ENCODE measurements at places on chromosomes 7 and 10.

- no peak for DNase-seq
Observed at GRCh38 chr7:129574487-129574886, 37.0 kb upstream of the NRF1 start.

DNA sequence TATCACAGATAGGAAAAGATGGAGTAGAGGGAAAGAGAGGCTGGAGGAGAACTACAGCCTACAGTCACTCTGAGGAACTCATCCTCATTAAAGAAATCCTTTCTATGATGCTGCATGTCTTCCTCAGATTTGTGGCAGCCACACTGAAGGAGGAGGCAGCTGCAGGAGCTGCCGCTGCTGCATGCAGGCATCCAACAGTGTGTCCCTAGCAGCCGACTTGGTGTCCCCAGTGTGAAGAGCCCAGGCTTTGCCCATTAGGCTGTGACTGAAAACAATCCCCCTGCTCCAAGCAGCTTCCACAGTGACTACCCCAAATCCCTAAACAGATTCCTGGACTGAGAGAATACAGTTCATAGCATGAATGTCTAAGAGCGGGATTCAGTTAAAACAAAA, 23.1 kb downstream of the SKIDA1 start:
- DNase-seq: no peak

GRCh38 chr7:37289367-37289766, 159.3 kb downstream of the ELMO1 start:
- no peak for DNase-seq

- DNase-seq: no peak
Observed at GRCh38 chr7:142362349-142362748, 104.5 kb upstream of the PRSS58 start.

GRCh38 chr10:79380946-79381721, 33.9 kb downstream of the PPIF start:
- no peak for DNase-seq

DNA sequence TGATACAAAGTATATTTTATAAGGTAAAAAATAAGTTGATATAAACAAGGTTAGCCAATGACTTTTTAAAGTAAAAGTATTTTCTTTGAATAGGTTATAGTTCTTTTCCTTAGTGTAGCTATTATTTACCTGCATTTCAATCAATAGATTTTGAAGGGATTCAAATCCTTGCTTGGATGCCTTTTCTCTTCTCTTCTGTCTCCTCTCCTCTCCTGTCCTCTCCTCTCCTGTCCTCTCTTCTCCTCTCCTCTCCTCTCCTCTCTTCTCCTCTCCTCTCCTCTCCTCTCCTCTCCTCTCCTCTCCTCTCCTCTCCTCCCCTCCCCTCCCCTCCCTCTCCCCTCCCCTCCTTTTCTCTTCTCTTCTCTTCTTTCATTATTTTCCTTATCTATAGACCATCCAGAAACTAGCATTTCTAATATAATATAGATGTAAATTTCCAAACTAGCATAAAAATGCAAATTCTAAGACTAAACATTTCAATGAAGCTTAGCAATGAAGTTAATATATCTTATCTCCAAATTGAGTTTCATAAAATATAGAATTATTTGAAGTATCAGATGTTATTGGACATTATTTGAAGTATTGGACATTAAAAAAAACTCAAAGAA, 60.5 kb upstream of the PRKCQ start:
- no peak for DNase-seq

DNA sequence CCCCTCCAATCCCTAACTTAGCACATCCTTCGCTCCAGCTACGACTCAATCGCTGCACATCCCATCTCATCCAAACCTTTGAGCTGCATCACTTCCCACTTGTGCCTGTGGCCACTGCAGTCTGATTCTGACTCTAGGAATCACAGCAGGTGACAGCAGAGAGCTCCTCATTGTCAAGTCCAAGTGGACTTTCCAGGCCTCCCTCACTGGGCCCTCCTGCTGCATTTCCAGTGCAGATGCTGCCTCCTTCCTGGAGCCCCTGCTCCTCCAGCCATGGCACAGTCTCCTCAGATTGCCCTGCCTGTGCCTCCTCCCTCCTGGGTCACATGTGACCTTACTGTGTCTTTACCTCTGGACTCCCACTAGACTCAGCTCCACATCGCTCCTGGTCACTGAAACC, 157.3 kb downstream of the USP6NL start:
- no peak for DNase-seq

GRCh38 chr7:107150375-107151073, 18.3 kb upstream of the HBP1 start:
- DNase-seq: peak; percentile 60

GRCh38 chr10:129954492-129955315, 9.4 kb downstream of the EBF3 start:
- DNase-seq: no peak

- no peak for DNase-seq
Observed at GRCh38 chr10:21570761-21571521, 36.9 kb downstream of the MLLT10 start.

DNA sequence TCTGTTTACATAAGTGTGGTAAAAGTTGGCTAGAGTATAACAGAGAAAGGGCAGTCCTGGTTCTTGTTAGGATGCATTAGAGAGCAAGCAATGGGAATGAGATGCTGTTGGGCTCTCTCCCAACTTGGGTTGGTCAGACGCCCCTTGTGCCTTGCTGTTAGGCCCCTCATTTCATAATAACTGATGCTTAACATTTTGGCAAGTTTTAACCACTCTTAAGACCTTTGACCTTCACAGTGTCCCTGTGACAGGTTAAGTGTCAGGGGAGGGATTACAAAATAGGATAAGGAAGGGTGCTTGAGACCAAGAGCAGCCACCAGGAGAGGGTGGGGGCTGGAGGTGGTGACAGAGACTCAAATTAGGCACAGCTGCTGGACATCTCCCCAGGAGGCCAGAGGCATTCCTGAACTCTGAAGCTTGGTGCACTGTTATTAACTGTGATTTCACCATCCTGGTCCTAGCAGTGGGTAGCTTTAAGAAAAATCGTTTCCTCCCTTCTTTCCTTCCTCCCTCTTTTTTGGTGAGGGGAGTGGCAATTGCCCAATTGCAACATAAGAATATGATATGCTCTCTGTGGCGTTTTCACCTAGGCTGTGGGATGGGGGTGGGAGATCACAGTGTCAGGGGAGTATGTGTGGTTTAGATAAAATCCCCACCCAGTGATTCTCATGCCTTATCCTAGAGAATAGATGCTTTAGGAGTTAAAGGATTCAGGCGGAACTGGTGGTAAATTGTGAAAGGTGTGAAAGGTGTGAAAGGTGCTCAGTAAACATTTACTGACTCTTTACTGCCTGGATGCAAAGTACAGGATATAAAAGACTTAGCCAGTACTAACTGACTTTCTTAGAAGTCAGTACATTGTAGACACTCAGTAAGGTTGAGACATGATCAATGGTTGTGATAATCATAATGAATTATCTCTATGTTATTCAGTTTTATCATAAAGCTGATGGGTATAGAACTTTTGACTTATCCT, 270.5 kb downstream of the BICC1 start:
- no peak for DNase-seq

GRCh38 chr10:102499356-102499755, 3.2 kb downstream of the ACTR1A start:
- DNase-seq: no peak

DNA sequence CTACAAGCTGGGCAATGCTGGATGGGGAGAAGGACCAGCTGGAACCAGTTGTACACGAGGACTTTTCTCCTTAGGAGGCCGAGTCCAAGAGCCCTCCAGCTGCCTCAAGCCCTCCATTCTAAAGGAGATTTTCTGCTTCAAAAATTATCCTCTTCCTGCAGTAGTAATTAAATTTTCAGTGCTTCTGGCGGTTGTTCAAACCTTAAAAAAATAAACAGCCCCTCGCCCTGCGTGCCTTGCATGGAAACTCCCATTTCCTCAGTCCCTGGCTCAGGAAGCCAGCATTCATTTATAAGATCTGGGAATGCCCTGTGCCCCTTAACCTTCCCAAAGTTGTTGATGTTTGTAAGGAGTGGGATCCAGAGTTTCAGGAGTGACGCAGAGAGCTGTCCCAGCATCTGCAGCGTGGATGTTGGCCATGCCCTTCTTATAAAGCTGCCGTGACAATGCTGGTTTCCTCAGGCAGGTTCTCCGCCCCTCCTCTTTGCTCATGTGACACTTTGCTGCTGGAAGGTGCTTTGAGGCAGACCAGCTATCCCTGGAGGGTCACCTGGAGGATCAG, 24.0 kb upstream of the ACTR3B start:
- no peak for DNase-seq

DNA sequence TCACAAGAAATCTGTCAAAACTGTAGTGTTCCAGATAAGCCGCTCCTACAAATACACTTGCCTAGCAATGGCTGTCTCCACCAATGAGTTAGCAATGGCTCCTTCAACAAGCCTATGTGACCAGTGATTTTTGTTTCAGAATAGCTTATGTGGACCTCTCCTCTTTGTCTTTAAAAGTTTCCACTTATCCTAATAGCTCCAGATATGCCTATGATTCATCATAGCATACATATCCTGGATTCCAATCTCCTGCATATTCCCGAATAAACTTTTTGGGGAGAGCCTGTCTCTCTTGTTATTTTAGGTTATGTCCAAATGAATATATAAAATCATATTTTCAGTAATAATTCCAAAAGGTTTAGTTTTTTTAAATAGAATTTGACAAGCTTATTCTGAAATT, 510.6 kb downstream of the ARL4A start:
- DNase-seq: no peak

GRCh38 chr7:108045669-108046068, 42.7 kb upstream of the LAMB1 start:
- DNase-seq: no peak

GRCh38 chr10:70664702-70665195, 7.6 kb upstream of the ADAMTS14 start:
- DNase-seq: no peak

DNA sequence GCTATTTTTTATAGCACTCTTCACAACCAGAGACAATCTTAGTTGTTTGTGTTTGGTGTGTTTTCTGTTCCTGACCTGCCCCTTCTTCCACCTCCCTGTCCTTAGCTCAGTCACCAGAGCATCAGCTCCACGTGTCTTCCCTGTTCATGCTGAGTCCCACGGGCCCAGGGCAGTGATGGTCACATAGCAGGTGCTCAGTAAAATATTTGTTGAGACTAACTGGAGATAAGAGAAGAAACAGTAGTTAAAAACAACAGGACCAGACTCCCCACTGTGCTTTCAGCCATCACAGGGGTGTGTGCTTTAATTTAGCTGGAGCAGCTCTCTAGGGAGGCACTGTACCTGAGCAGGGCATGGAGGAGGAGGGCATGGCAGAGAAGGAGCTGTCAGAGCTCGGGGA, 307.3 kb upstream of the ZNF32 start:
- DNase-seq: no peak

DNA sequence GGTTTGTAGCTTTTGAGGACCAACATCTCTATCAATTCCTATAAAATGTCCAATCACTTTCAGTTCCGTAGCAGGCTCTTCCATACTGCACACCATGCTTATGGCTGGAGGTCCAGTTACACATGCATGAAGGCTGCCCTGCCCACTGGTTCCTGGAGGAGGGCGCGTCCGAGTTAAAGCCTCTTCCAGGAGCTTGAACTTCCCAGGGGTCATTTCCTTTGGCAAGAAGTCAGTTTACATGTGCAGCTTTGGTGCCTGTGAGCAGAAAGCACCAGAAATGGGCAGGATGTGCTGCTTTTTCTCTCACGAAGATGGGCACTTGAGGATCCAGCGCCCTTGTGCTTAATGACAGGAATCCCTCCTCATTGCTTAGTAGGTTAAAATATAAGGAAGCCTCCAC, 17.6 kb upstream of the PHYH start:
- DNase-seq: no peak

GRCh38 chr10:102634686-102635085, 9.6 kb upstream of the TRIM8 start:
- DNase-seq: no peak

DNA sequence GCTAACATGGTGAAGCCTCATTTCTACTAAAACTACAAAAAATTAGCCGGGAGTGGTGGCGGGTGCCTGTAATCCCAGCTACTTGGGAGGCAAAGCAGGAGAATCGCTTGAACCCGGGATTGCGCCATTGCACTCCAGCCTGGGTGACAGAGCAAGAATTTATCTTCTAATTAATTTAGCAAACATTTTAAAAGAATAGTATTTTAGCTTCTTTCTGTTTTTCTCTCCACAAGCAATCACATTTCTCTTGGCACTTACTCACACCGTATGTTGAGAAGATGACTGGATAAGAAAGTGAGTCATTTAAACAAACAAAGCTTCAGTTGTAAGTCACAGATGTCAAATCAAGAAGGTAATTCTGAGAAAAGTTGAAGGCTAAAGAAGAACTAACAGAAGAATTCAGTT, 264.0 kb downstream of the ARL4A start:
- DNase-seq: no peak

GRCh38 chr10:21174715-21175495, 277.8 kb upstream of the NEBL start:
- DNase-seq: no peak

- DNase-seq: no peak
Observed at GRCh38 chr10:49518982-49519578, 19.8 kb downstream of the ERCC6 start.

DNA sequence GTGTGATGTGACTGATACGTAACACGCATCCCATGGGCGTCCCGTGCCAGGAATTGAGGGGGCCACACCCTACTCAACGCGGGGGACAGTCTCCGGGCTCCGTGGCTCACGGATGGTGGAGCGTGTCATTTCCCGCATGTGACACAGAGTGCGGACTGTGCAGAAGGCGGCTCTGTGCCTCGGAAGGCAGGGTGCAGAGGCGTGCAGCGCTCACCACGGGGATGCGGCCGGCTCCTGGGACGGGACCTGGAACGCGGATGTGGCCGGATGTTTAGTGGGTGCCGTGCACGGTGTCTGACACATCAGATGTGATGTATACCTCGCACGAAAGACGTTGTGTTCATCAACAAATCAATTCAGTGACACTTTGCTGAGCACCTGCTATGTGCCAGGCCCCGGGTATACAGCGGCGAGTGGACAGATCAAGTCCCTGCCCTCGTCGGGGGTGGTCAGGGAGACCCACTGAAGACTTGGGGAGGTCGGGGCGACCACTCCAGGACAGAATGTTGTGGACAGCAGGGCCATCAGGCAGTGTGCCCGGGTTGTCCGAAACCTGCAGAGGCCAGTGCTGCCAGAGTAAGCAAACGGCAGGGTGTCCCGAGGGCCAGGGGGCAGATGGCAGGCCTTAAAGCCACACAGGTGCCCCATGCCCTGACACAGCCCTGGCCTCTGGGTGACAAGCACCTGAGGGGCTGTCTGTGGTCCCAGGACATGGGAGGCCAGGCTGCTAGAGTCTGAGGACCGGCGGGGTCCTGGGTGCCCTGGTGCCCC, 38.1 kb downstream of the MICALL2 start:
- no peak for DNase-seq

GRCh38 chr7:52944921-52945320, 90.5 kb upstream of the POM121L12 start:
- no peak for DNase-seq

- no peak for DNase-seq
Observed at GRCh38 chr7:75915416-75916156, 631 bp downstream of the POR start.
